Activated CD8-positive, alpha-beta memory T cell treated with anti-CD3 and anti-CD28 coated beads for 1 hour (primary cell): ENCODE measurements at places on chromosomes 3 and 15.

DNA sequence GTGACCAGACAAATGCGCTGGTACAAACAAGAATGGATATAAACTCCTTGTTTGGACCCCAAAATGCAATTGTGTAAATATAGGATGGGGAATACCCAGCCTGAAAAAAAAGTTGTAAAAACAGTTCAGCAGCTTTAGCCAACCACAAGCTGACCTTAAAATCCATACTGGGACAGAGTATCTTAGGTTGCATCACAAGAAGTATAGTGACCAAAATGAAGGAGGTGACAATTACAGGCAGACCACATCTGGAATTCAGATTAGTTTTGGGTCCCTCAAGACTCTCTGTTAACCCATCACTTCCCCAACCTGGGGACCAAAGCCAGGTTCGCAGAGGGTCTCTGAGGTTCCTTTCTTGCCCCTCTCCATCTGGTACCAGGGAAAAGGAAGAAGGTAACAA, 115.9 kb upstream of the PRR20G start:
- no peak for DNase-seq

- no peak for DNase-seq
Measured at GRCh38 chr15:48332642-48333034, 1.4 kb downstream of the DUT start.

DNA sequence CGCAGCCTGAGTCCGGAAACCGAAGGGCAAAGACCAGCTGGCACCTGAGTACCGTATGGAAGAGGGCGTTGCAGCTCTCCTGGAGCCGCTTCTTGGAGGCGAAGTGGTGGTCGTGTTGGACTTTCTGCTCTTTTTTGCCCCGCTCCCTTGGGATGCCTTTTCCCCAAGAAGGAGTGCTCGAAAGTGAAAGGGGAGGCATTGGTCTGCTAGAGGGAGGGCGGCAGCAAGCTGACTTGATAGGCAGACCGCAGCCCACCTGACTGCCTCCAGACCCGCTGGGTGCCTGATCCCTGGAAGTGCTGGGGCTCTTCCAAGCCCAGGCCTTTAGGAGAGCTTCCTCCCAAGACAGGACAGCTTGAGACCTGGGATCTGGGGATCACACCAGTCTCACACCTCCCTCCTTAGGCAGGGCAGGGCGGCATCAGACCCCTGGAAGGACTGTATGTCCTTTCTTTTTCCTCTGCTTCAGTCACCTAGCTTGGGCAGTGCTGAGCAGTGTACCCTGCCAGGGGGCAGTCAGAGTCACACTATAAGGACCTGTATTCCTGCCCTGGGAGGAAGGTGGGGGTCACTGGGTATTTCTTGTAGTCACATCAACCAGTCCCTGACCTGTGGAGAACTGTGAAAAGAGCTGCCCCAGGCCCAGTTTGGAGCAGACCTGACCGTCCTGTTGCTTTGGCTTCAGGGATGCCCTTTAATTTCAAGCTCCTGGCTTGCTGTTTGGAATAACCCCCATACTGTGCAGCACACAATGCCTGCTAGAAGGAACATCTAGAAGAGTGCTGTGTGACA, 2.1 kb downstream of the ACVR2B start:
- DNase-seq = no peak

DNA sequence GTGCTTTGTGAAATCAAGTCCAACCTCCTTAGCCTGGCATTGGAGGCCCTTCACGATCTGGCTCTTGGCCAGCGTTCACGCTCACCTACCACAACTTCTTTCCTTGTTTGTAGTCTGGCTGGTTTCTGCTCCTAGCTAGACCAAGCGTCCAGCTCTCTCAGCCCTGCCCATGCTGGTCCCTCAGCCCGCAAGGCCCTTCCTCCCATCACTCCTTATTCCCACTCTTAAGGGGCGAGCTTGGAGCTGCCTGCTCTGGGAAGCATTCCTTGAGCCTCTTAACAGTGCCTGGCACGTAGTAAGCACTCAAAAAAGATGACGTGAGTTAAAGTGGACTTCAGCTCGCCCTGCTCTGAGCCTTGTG, 8.7 kb downstream of the SLC6A6 start:
- no peak for DNase-seq
